ENCODE measurements at places on chromosomes 13 and 19.

DNA sequence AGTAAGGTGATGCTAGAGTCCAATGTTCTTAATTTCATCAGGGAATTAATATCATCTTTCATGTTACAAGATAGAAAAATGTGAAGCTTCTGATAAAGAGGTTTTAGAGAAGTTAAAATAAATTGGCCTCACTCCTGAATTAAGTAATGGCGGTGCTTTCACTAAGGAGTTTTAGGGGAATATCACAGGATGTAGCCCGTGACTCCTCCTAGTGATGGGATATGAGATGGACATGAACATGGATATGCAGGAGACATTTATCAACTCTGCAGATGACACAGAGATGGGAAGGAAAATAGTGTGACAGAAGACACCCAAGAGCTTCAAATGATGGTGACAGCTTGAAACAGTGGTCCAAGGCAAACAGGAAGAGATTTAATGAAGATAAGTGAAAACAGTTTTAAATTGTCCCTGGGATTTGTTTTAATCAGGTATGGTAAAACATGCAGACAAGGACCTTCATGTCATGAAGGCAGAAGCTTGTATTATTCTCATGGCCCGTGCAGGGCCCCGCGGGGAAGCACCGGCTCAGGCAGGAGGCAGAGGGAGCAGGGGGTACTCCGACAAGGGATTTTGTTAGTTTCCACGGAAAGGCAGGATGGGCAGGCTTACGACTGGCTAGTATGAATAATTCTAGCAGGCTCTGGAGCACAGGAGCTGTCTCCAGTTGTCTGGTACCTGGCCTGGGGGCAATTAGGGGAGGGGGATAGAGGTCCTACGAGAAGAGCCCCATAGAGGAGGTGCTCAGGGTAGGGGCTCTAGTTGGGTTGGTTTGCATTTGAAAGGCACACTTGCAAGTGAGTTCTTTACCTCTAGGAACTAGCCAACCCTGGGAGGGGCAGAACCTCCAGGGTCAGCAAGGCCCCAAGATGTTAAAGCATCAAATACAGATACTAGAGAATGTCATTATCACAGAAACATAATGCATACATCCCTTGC is 38.7 kb upstream of the FARP1 start:
- DNase-seq: no peak

- DNase-seq: no peak
These were observed 1081.9 kb downstream of the SLITRK1 start for GRCh38 chr13:82800391-82800790.

DNA sequence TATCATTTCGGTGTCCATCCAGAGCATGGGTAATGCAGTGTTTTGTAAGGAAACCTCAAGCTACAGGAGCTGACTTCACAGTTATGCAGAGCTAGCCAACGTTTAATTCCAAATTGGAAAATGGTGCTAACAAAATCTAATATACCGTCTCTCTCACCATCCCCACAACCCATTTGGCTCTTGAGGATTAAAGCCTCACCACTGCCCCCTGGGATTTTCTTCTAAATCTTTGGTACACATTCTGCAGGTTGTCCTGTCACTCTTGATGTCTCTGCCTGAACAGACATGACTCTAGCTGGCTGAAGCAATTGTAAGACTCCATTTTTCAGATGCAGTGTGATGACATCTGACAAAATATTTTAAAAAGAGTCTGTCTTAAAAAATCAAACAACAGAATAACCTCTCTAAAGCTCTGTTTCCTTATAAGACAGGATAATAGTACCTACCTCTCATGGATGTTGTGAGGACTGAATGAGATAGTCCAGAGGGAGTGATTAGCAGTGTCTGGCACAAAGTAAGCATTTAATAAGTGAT is 451.8 kb downstream of the SUCLA2 start:
- no peak for DNase-seq

GRCh38 chr13:82467626-82468025 is 1414.6 kb downstream of the SLITRK1 start:
- no peak for DNase-seq

DNA sequence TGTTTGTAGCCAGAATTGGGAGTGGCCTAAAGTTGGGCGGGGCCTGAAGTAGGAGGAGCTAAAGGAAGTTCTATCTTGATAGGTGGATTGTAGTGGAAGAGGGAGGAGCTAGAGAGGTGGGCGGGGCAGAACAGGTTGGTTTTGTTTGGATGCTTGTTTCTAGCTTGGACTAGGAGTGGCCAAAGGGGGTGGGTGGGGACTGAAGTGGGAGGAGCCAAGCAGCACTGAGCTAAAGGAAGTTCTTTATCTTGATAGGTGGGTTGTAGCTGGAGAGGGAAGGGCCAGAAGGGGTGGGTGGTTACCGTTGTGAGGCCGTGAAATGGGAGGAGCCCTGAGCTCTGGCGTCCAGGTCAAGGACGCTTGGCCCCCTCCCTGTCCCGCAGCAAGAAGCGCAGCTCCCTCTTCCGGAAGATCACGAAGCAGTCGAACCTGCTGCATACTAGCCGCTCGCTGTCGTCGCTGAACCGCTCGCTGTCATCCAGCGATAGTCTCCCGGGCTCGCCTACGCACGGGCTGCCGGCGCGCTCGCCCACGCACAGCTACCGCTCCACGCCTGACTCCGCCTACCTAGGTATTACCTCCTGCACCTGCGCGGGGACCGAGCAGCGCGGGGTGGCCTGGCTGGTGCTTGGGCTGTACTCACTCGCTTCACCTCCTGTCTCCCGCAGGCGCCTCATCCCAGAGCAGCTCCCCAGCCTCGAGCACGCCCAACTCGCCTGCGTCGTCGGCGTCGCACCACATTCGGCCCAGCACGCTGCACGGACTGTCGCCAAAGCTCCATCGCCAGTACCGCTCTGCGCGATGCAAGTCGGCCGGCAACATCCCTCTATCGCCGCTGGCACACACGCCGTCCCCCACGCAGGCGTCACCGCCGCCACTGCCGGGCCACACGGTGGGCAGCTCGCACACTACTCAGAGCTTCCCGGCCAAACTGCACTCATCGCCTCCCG is 8.0 kb downstream of the DNASE2 start:
- DNase-seq: peak; percentile 66

DNA sequence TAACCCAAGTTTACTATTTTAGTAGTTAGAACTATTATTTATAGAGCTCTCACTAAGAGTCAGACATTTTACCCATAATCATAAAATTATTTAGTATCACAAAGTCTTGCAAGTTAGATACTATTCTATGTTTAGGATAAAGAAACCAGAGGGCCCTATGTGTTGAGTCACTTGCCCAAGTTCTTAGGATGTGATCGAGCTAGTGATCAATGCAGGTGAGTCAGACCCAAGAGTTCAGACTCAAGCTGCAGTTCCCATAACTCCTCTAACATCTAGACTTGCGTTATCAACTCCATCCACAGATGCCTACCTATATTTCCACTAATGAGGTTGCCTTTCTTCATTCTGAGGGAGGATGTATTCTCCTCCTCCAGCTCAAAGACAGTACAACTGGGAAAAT is 53.8 kb downstream of the DACH1 start:
- DNase-seq: no peak

GRCh38 chr13:102606537-102607309 is 9.9 kb downstream of the TPP2 start:
- no peak for DNase-seq

DNA sequence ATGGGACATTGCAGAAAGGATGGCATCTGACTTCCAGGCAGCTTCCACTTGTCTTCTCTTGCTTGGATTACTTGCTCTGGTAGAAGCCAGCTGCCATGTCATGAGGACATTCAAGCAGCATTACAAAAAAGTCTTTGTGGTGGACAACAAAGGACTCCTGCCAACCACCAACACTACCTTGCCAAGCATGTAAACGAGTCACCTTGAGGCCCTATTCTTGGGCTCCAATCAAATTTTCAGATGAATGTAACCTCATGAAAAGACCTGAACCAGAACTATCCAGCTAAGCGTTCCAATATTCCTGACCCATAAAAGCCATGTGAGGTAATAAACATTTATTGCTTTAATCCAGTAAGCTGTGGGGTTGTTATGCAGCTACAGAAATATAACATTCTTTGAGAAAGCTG is 12.5 kb downstream of the PROSER1 start:
- DNase-seq: no peak

GRCh38 chr19:1064661-1065605 is 2.0 kb upstream of the ARHGAP45 start:
- peak; percentile 77 for DNase-seq

- DNase-seq: peak; percentile 44
These were observed 12.2 kb downstream of the CIC start for GRCh38 chr19:42281146-42281826.

DNA sequence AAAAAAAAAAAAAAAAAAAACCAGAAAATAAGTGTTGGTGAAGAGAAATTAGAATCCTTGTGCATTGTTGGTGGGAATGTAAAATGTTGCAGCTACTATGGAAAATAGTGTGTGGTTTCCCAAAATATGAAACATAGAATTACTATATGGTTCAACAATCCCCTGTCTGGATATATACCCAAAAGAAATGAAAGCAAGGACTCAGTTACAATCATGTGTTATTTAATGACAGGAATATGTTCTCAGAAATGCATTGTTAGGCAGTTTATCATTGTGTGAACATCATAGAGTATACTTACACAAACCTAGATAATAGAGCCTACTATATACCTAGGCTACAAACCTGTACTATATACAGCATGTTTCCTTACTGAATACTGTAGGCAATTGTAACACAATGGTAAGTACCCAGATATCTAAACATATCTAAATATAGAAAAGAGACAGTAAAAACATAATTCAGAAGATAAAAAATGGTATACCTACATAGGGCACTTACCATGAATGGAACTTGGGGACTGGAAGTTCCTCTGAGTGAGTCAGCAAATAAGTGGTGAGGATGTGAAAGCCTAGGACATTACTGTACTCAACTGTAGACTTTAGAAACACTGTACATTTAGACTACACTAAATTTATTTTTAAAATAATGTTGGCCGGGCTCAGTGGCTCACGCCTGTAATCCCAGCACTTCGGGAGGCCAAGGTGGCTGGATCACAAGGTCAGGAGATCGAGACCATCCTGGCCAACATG is 25.7 kb upstream of the SLC7A1 start:
- no peak for DNase-seq

- no peak for DNase-seq
These were observed 26.4 kb upstream of the SLC7A1 start for GRCh38 chr13:29621841-29622240.

DNA sequence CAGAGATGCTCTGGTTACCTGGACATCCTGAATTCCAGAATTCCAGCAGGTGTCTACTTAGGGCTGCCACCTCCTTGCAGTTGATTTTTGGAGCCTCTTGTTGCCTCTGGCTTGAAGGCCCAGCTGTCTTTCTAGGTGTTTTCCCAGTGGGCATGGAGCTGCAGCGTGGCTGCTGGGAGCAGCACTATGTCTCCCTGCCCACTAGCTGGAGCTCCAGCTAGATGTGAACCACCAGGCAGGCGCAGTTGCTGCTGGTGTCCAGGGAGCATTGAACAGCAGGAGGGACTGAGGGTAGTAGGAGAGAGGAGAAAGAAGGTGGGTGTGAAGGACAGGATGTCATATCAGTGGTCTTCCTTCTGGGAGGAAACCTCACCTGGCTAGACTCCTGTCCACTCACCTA is 9.9 kb upstream of the SELENOW start:
- DNase-seq: no peak

DNA sequence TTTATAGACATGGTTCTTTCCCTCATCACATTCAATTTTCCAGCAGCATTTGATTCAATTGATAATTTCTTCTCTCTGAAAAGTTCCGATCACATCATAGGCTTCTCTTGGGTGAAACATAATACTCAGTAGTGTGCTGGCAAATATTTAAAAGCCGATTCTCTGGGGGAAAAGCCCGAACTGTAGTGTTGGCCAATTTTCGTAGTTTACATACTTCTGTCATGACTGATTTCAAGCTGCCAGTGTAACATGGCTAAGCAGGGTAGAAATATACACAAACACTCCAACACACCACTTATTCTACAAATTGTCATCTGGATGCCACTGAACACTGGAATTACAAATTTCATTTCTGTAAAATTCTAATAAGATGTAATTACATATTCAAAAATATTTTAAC is 56.1 kb upstream of the FREM2 start:
- DNase-seq: no peak

- DNase-seq: no peak
These were observed at the start of gene SIGLEC7 for GRCh38 chr19:51142119-51142518. SIGLEC7 (plus strand) TSS chr19:51142301; CDS start chr19:51142370, 69 bp downstream.

GRCh38 chr19:58466089-58466759 is 656 bp upstream of the ZNF324 start:
- no peak for DNase-seq

DNA sequence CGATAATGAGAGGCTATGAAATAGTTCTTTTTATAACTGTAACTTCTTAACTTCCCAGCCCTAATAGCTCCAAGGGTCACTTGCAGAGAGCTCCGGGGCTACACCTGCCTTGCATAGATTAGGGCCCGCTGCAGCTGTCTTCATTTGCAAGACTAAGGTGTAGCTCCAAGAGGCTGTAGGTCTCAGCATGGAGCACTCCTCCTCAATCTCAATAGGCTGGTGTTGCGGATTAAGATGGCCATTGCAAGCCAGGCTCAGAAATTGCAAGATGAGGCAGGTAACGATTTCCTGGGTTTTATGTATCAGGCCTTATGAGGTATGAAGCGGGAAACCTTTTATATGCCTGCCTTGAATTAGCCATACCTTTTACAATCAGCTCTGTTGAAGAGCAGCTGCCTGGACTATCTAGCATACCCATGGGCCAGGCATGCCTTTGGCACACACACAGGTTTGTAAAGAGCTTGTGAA is 185.7 kb downstream of the TM9SF2 start:
- DNase-seq: no peak

- DNase-seq: no peak
These were observed 10.7 kb upstream of the SHKBP1 start for GRCh38 chr19:40565910-40566495.

- peak; percentile 23 for DNase-seq
These were observed 688 bp downstream of the ZNF606 start for GRCh38 chr19:58001895-58002369.

DNA sequence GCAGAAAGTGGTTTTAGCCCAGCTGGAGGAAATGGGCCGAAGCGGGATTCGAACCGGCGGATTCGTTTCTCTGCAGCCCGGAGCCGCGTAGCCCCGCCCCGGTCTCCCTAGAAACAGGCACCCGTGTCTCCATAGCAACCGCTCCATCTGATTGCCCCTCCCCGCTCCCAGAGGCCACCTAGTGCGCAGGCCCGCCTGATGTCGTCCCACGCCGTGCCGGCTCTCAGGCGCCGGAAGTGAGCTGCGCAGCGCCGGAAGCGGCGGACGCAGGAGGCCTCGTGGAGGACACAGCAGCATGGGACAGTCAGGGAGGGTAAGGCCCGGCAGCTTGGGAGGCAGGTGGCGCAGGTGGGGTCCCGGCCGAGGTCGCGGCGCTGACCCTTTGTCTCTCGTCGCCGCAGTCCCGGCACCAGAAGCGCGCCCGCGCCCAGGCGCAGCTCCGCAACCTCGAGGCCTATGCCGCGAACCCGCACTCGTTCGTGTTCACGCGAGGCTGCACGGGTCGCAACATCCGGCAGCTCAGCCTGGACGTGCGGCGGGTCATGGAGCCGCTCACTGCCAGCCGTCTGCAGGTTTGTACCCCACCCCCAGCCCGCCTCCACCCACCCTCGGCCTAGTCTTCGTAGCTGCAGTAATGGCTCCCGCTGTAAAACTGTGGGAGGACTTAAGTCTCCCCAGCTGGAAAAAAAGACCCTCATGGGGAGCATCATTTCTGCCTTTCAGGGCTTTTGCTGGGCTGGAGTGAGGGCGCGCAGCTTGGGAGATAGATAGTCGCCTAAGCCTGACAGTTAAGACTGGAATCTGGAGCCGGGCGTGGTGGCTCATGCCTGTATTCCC is at the start of gene PPAN:
Gene PPAN, plus strand, starts transcription at position 263 of the 837 bp plus-strand sequence. Its CDS starts 33 bp downstream, at position 296.
- peak; percentile 97 for DNase-seq
